Mesendoderm (in vitro differentiated cells): ENCODE measurements at places on chromosomes 4 and X.
A peak's percentile ranks its signal among the peaks of the same experiment; 100 is the strongest.

GRCh38 chr4:184408021-184408683 lies 66.2 kb downstream of the IRF2 start:
- no peak overlapping the region for H3K4me3 ChIP-seq
- H3K36me3 ChIP-seq = no peaks in the 10 kb centered on the region
- no peaks in the 10 kb centered on the region for H3K4me1 ChIP-seq
- no peaks in the 10 kb centered on the region for H3K27me3 ChIP-seq
- H3K27ac ChIP-seq = no peak overlapping the region

GRCh38 chr4:14719053-14719452 lies 283.2 kb upstream of the CPEB2 start:
- H3K36me3 ChIP-seq = no peaks in the 10 kb centered on the region
- no peaks in the 10 kb centered on the region for H3K27me3 ChIP-seq
- H3K4me1 ChIP-seq = no peaks in the 10 kb centered on the region
- no peak for DNase-seq
- no peak overlapping the region for H3K27ac ChIP-seq

DNA sequence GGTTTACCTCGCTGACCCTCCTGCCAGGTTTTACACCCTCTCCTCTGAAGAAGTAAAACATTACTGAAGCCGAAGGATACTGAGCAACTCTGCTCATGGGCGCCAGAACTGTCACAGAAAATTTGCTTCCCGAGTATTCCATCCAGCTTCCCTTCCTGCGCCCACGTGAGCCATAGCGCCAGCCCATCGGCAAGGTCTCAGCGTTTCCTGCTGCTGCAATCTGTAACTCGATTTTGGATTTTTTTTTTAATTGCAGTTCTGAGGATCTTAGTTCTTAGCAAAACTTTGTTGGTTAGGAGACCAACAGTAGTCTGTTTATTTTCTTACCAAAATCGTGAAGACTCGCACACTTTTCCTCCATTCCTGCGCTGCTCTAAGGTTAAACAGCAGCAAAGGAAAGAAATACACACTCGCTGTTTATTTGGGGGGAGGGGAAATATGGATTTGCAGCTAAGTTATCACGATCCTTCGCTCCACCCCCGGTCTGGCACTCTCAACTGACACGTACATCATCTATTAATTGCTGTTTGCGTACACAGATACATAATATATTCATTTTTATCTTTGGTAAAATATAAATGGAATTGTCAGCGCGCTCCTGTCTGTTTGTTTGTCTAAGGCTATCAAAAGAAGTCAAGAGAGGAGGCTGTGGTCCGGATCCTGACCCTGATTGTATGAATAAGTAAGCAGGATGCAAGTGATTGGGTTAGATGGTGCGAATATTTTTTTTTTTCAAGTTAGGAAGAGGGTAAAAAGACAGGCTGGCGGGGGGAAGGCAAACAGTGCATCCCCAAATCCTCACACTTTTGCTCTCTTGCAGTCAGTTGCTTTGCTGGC lies at the start of gene TLL1:
TSS of gene TLL1 (plus strand) at position 777 of the 837 bp plus-strand sequence. CDS start 668 bp downstream, outside the sequence.
- H3K27ac ChIP-seq = no peak within 1 kb of the TSS
- no peaks in the 10 kb centered on the region for H3K36me3 ChIP-seq
- peak; percentile 41 for DNase-seq
- no peaks in the 10 kb centered on the region for H3K4me1 ChIP-seq
- peaks cover 14% of the 10 kb centered on the region for H3K27me3 ChIP-seq

DNA sequence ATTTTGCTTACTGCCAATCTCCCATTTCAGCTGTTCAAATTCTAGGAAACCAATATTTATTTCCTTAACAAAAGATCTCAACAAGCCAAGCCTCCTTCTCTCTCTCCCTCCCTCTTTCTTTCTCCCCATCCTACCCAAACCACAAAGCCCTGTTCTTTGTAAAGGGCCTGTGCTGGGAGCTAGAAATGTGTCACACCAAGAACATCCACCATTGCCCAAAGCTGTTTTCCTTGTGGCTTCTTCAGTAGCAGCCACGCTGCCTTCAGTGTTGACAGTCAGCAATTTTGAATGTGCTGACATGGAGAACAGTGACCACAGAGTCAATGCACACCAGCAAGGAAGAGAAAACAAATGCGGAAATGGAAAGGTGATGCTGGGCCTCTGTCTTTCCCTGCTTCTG lies 203.0 kb downstream of the MAML3 start:
- H3K4me3 ChIP-seq = no peak overlapping the region
- no peaks in the 10 kb centered on the region for H3K36me3 ChIP-seq
- H3K27me3 ChIP-seq = no peaks in the 10 kb centered on the region
- H3K27ac ChIP-seq = no peak overlapping the region
- no peak for DNase-seq

- DNase-seq = peak; percentile 59
- H3K4me1 ChIP-seq = peaks cover 1% of the 10 kb centered on the region
- H3K27me3 ChIP-seq = no peaks in the 10 kb centered on the region
These were observed 1.4 kb upstream of the CXCL1 start for GRCh38 chr4:73867783-73868182.

DNA sequence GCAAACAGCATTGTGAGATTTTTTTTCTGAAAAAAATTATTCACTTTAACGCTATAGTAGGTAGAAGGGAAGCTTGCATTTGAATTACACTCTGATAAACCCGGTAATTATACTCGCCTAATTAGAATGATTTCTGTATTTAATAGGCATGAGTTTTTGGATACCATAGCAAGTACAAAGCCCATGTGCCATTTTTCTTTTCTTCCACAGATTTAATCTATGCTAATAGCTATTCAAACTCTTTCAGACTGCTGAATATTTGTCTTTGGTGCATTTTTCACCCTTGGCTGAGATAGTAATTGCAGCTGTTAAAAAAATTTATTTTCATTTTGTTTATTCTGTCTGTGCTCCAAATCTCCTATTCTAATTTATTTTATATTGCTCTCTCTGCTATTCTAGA lies 113.0 kb downstream of the EGF start:
- no peak overlapping the region for H3K27ac ChIP-seq
- DNase-seq = no peak
- H3K27me3 ChIP-seq = no peaks in the 10 kb centered on the region
- no peaks in the 10 kb centered on the region for H3K36me3 ChIP-seq
- H3K4me1 ChIP-seq = no peaks in the 10 kb centered on the region
- H3K4me3 ChIP-seq = no peak overlapping the region

- H3K27ac ChIP-seq = no peak overlapping the region
- no peaks in the 10 kb centered on the region for H3K4me1 ChIP-seq
- no peak overlapping the region for H3K4me3 ChIP-seq
- H3K27me3 ChIP-seq = no peaks in the 10 kb centered on the region
- no peaks in the 10 kb centered on the region for H3K36me3 ChIP-seq
These were observed 9.4 kb upstream of the RHOH start for GRCh38 chr4:40187386-40187906.

DNA sequence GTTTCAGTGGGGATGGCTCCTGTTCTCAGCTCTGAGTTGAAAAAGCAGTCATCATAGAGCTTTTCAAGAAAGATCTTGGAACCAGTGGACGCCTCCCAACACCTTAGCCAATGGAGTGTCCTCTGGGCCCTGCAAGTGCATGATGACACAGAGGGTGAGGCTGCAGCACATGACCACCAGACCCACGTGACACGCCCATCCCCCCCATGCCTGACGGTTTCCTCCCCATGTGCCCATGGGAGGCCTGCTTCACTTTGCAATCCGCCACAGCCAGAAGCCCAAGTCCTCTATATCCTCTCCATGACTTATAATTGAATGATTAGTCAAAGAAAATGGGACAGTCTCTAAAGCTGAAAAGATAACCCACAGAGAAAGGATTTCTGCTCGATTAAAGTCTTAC lies 187.0 kb downstream of the AFAP1 start:
- no peaks in the 10 kb centered on the region for H3K27me3 ChIP-seq
- H3K36me3 ChIP-seq = no peaks in the 10 kb centered on the region
- DNase-seq = no peak
- H3K4me1 ChIP-seq = no peaks in the 10 kb centered on the region

DNA sequence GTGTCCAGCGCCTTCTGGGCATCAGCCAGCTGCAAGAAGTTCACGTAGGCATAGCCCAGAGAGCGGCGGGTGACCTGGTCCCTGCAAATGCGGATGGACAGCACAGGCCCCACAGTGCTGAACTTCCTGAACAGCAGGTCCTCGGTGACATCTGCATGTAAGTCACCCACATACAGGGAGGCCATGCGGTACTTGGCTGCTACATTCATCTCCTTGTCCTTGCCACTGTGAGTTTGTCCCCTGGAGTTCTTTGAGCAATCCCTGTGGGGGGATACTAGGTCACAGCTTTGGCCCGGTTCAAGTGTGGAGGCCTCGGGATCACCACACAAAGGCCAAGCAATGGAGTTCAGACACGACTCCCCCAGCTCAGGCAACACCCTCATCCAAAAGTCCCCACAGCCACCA lies 776 bp downstream of the PABPC4L start:
- H3K36me3 ChIP-seq = no peaks in the 10 kb centered on the region
- no peak for DNase-seq
- no peak overlapping the region for H3K27ac ChIP-seq
- H3K4me3 ChIP-seq = peak overlapping the region; percentile 52

- peak overlapping the region; percentile 63 for H3K27ac ChIP-seq
- H3K27me3 ChIP-seq = no peaks in the 10 kb centered on the region
- no peaks in the 10 kb centered on the region for H3K36me3 ChIP-seq
- peak; percentile 87 for DNase-seq
These were observed 34.8 kb downstream of the ASMT start for GRCh38 chrX:1649621-1650020.

- H3K27me3 ChIP-seq = no peaks in the 10 kb centered on the region
- H3K36me3 ChIP-seq = no peaks in the 10 kb centered on the region
- no peak within 1 kb of the TSS for H3K27ac ChIP-seq
- H3K4me1 ChIP-seq = no peaks in the 10 kb centered on the region
These were observed at the start of gene MAGEB2 for GRCh38 chrX:30215357-30215843. Gene MAGEB2, plus strand, starts transcription at chrX:30215563. Its CDS starts 3,018 bp downstream, at chrX:30218581.

DNA sequence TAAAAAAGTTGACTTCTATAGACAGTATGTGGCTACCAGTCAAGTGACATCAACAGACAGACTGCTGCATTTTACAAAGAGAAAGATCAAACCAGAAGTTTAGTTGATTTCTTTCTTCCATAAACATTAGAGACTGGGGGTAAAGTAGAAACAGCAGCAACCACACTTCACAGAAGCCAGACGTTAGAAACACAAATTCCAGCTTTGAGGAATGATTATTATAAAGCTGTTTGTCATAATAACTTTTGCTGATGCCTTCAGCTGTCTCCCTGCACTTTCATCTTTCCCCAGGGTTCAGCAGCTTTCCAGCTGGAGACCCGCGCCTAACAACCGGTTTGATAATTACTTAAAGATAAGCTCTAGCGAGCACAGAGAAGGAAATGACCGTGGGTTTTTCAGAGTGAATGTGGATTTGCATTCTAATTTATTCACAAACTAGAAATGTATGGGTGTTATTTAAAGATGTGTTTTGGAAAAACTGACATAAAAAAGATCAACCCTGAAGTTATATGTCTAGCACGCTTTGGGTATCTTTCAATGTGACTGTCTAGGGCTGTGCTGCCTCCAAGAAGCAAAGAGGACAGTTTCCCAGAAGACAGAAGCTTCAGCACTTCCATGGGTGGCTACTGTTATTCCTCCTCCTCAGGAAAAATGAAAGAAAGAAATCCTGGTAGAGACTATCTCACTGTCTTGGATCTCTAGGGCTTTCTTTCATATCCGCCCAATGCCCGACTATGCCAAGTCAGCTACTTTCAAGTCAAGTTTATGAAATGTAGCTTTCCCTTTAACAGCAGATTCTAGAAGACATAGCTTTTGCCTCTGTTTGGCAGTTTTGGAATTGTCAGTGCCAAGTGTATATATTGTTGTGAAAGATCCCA lies 15.0 kb upstream of the ENAM start:
- H3K4me1 ChIP-seq = no peaks in the 10 kb centered on the region
- no peak for DNase-seq
- no peak overlapping the region for H3K27ac ChIP-seq

GRCh38 chr4:37762294-37762990 lies 64.0 kb upstream of the PGM2 start:
- H3K4me1 ChIP-seq = no peaks in the 10 kb centered on the region
- H3K36me3 ChIP-seq = no peaks in the 10 kb centered on the region
- H3K4me3 ChIP-seq = no peak overlapping the region
- H3K27ac ChIP-seq = no peak overlapping the region
- no peaks in the 10 kb centered on the region for H3K27me3 ChIP-seq
